ENCODE measurements at places on chromosomes 3 and 15. TPM values are rescaled to one million over a fixed set of nuclear protein-coding genes. Genes with fewer than 3 reads are reported as not detected.

Gene CD80
- 0.29 TPM for total RNA-seq

Gene CFAP100
- total RNA-seq, result not detected

- DNase-seq, result no peak
Observed at GRCh38 chr15:69723404-69724096, 270.9 kb downstream of the RPLP1 start.

DNA sequence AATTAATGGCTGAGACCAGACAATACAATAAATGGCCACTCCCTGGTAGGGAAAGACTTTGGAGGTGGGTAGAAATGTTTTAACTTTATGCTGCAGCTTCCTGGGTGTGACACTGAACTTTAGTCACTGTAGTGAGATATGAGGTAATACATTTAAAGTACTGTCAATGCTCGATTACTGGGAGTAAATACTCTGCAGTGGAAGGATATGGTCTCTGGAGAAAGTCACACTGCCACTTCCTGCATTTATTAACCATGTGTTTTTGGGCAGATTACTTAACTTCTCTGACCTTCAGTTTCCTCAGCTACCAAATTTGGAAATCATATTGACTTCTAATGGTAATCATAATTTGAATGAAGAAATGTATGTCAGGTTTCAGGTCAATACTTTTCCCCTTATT lies 317.1 kb upstream of the TGFBR2 start:
- DNase-seq, result peak; percentile 44

GRCh38 chr3:12758025-12758781 lies 856 bp downstream of the TMEM40 start:
- DNase-seq, result no peak

Data from colonic mucosa (tissue), 4 donors.